ENCODE measurements at places on chromosomes 4 and X. TPM values are rescaled to one million over a fixed set of nuclear protein-coding genes. Genes with fewer than 3 reads are reported as not detected.

TCEAL7 gene
- 4.8 TPM for total RNA-seq

TMEM185A gene
- total RNA-seq, result 19.8 TPM

SSX5 gene
- not detected for total RNA-seq

UNC5C gene
- 4.0 TPM for total RNA-seq

RPL39 gene
- total RNA-seq, result 1,215 TPM

L1CAM gene
- total RNA-seq, result 3.7 TPM

HPGDS gene
- 3.3 TPM for total RNA-seq

STAP1 gene
- total RNA-seq, result 0.24 TPM

SLC6A14 gene
- 0.31 TPM for total RNA-seq

RAI2 gene
- total RNA-seq, result 6.5 TPM

DUSP21 gene
- not detected for total RNA-seq

TMEM187 gene
- total RNA-seq, result 8.4 TPM

GRCh38 chr4:83340692-83341343, 6.2 kb upstream of the HPSE start:
- DNase-seq, result no peak

DNA sequence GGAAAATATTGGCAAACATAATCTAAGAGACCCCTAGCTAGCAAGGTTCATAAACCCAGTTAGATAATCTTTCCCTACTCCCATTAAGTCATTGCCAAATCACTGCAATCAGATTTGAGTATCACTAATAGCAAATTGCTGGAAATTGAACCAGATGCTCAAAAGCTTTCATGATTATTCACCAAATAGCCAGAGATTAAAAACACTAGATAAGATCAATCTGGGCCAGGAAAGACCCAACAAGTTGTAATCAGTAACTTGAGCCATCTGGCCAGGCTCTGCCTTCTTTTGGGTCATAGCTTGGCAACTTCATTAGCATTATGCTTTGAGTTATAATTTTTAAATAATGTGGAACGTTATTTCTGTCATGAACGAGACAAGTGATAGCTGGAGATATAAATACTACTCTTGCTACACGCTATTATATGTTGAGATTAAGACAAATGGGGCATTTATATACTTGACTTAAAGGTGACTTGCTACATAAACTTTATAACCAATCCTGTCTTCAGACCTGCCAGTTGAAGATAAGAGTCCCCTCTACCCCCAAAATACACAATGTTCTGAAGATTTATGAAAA, 196.6 kb upstream of the EDNRA start:
- no peak for DNase-seq

DNA sequence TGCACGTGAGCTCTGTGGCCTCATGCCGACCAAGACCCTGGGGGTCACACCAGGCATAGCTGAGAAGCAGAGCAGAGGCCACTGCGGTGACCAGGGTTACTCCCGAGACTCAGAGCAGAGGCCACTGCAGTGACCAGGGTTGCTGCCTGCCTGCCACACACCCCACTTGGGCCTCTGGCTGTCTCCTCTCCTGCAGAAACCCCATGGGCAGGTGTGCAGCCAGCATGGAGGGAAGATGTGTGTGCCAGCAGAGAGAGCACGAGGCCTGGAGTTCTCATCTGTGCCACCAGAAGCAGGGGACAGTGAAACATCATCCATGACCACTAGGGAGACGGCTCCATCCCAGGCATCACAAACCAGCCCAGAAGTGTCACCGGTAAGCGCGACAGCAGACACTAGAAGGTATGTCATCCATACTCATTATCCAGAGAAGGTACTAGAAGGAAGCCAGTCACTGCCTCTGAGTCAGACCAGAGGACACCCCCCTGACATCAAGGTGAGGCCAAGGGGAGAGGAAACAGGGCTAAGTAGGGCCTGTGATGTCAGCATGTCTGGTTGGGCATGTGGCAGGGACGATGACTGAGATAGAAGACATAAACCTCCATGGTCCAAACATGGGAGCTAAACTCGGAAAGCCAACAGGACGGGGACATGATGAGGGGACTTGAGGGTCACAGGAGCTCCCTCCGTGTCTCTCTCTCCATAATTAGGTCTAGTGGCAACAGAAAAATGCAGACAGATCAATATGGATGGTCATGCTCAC, 24.2 kb upstream of the SPON2 start:
- DNase-seq, result no peak

DNA sequence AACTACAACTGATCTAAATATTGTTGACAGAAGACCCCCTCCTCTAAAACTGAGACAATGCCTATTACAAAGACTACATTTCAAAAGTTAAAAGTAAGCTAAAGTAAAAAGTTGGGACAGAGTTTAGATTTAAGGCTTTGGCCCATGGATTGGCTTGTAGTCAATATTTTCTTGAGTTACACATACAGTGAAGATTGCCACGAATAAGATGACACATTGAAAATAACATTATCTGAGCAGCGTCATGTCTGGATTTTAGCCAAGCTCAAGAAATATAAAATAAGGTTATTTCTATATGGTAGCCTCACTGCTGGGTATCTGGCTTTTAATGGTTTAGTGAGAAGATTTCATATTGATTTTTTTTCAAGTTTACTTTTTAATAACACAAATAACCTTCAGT, 266.2 kb upstream of the LDB2 start:
- DNase-seq, result no peak

DNA sequence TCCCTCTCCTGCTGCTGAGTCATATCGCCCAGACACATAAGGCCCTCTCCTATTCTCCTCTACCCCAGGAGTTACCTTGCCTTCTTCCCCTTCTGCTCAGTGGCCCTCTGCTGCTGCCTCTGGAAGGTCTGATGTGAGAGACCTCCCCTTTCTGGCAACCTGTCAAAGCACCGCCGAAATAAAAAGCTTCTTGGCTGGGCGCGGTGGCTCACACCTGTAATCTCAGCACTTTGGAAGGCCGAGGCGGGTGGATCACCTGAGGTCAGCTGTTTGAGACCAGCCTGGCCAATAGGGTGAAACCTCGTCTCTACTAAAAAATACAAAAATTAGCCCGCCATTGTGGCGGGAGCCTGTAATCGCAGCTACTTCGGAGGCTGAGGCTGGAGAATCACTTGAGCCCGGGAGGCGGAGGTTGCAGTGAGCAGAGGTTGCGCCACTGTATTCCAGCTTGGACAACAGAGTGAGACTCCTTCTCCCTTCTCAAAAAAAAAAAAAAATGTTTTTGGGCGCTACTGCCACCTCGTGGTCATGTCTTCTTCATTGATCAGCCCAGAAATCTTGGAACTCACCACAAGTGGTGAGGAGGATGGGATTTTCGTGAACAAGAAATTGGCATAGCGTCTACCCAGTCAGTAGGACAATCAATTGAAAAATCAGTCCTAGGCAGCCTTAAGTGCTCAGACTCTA, 8.6 kb upstream of the ZXDA start:
- no peak for DNase-seq

- no peak for DNase-seq
Measured at GRCh38 chrX:23194885-23195554, 139.6 kb upstream of the PTCHD1 start.

DNA sequence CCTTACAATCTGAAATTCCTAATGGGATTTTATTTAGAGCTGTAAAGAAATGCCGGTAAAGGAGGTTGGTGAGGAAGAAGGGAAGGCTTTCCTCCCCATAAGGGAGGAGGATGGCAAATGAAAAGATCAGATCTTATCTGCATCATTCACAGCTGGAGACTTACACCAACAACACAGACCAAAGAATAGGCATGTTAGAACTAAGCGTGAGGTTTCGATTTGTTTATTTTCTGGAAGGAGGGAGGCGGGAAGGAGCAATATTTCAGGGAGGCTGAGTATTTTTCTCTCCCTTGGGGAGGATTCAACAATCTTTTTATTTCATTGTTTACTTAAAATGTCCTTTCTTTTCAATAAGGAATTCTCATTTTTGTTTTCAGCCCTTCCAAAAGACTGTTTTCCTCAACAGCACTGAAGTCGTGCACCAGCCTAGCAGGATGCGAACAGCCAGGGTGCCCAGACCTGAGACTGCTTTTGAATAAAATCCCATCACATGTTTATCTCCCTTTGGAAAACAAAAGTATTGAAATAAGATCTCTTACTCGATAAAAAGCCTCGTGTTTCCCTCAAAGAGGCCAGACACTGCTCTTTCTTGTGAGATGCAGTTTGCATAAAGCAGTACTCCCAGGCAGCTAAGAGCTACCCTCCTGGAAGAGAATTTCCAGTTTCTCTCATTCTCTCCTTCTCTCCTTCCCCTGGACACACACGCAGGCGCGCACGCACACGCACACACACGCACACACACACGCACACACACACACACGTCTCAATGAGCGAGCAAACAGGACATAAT, 236.1 kb downstream of the MGST2 start:
- DNase-seq, result no peak

DNA sequence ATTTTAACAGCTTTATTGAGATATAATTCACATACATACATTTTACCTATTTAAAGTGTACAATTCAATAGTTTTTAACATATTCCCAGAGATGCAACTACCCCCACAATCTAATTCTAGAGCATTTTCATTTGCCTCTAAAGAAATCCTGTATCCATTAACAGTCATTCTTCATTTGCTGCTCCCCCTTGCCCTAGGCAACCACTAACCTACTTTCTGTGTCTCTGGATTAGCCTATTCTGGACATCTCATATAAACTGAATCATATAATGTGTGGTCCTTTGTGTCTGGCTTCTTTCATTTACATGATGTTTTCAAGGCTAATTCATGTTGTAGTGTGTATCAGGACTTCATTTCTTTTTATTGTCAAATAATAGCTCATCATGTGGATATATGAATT, 105.1 kb upstream of the GRPR start:
- no peak for DNase-seq

DNA sequence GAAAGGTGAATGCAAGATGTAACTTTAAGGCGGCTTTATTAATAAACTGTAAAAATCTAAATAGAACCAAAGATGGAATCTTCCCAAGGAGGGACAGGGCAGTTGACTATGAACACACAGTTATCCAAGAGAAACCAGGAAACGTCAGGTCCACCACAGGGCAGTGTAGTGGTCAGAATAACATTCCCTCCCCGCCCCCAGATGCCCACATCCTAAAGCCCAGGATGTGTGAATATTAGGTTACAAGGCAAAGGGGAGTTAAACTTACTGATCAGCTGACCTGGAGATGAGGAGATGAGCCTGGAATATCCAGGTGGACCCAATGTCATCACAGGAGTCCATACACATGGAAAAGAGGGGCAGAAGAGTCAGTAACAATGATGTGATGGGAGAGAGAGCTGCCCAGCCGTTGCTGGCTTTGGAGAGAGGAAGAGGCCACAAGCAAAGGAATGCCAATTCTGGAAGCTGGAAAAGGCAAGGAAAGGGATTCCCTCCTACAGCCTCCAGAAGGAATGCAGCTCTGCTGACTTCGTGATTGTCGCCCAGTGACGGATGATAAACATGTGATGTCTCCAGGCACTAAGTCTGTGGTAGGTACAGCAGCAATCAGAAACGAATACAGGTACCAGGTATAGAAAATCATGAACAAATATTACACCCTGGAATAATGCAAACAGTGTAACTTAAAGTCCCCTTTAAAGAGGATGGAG, 5.2 kb downstream of the SH3KBP1 start:
- DNase-seq, result no peak

DNA sequence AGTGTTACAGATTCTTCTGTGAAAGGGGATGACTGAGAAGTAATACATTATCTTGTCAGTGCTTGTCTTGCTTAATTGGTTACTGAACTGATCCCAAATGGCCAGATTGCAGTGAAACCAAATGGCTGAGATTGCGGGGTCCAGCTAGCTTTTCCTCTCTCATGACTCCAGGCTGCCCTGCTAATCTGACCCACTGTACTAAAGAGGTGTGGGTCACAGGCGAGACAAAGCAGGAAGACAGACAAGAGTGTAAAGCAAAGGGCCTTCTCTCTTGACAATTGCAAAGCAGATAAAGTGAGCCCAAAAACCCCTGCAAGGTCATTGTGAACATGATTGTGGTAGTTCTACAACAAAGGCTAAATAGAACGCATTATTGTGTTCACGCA, 2.1 kb downstream of the TMEM150C start:
- no peak for DNase-seq

- no peak for DNase-seq
Measured at GRCh38 chrX:115584696-115585095, 23.7 kb downstream of the PLS3 start.

- DNase-seq, result no peak
Measured at GRCh38 chr4:91127831-91128230, 1000.6 kb downstream of the CCSER1 start.

- DNase-seq, result no peak
Measured at GRCh38 chr4:145107126-145107525, 9.0 kb downstream of the ABCE1 start.

Measured in left colon (tissue), 2 donors.